ENCODE measurements at places on chromosomes 5 and 9.

DNA sequence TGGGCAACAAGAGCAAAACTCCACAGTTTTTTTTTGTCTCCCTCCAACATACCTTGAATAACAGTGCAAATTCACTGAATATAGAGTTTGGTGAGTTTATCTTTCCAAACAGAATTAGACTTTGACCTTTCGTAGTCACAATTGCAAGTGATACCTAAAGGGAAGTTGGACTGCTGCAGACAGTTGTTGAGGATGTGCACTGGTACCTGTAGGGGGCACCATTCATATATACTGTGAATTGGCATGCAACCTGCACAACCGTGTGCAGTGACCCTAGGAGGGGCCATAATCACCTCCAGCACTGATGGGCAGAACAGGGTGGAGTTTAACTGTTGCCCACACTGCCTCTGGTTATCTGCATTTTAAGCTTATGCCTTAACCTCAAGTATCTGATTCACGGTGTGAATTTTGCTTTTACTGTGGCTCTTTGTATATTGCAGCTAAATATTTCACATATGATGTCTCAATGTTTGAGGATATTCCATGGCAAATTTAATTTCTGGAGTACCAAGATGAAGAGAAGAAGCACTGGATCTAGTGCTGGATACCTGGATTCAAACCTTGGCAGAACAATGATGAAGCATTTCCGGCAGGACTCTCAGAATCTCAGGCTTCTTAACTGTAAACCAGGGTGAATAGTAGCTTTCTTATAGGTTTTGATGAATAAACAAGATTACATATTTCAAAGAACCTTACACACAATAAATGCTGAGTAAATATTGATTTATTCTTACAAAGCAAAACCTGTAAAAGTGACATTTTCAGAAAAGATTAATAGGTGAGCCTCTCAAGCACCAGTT is 144.3 kb downstream of the ACTBL2 start:
- H3K27ac ChIP-seq, result no peak overlapping the region
- DNase-seq, result no peak
- H3K4me1 ChIP-seq, result no peaks in the 10 kb centered on the region

DNA sequence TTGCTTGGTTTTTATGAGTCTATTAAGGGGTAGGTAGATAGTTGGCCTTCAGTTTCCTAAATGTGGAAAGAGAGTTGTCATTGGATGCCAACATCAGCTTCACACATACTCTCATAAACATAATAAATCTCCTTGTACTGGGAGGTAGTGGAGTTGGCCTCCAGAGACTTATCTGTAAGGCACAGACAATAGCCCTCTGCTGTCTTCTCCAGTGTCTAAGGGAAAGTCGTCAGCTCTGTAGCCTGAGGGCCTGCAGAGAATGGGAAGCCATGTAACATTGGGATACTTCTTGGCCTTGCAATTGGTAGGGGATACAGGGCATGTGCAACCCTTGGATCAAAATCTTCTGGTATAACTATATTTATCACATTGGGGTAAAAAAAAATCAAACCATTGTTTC is 331.9 kb upstream of the KLF9 start:
- H3K4me3 ChIP-seq, result no peak overlapping the region
- DNase-seq, result no peak
- H3K36me3 ChIP-seq, result no peaks in the 10 kb centered on the region
- H3K27ac ChIP-seq, result no peak overlapping the region
- H3K27me3 ChIP-seq, result no peaks in the 10 kb centered on the region

GRCh38 chr9:88725300-88726019 is 190.5 kb downstream of the NXNL2 start:
- no peaks in the 10 kb centered on the region for H3K4me1 ChIP-seq
- H3K27me3 ChIP-seq, result no peaks in the 10 kb centered on the region

- no peaks in the 10 kb centered on the region for H3K36me3 ChIP-seq
- no peak overlapping the region for H3K4me3 ChIP-seq
- DNase-seq, result no peak
- H3K27ac ChIP-seq, result no peak overlapping the region
- H3K4me1 ChIP-seq, result peaks cover 4% of the 10 kb centered on the region
Observed at GRCh38 chr5:135038205-135038812, 4.3 kb upstream of the PITX1 start.

GRCh38 chr9:125963932-125964331 is 216.8 kb downstream of the PBX3 start:
- no peak overlapping the region for H3K27ac ChIP-seq
- no peak for DNase-seq
- H3K27me3 ChIP-seq, result no peaks in the 10 kb centered on the region
- peaks cover 15% of the 10 kb centered on the region for H3K36me3 ChIP-seq
- no peak overlapping the region for H3K4me3 ChIP-seq
- no peaks in the 10 kb centered on the region for H3K4me1 ChIP-seq
